ENCODE measurements at places on chromosomes 1 and 21. TPM values are rescaled to one million over a fixed set of nuclear protein-coding genes. Genes with fewer than 3 reads are reported as not detected.

The LRRIQ3 gene
- total RNA-seq, result 0.42 TPM

The AXDND1 gene
- 0.76 TPM for total RNA-seq

The ZNF697 gene
- total RNA-seq, result 17.3 TPM

The HFM1 gene
- total RNA-seq, result 6.0 TPM

The WLS gene
- total RNA-seq, result 9.5 TPM

The CD53 gene
- 0.14 TPM for total RNA-seq

The EVA1C gene
- total RNA-seq, result 3.3 TPM

The EFNA3 gene
- 17.5 TPM for total RNA-seq

The CENPF gene
- 76.7 TPM for total RNA-seq

The ATF6 gene
- total RNA-seq, result 17.8 TPM

The WNT4 gene
- total RNA-seq, result 0.33 TPM

The DISC1 gene
- total RNA-seq, result 5.6 TPM

The CNTN2 gene
- not detected for total RNA-seq

The LAMC2 gene
- total RNA-seq, result 2.0 TPM

GRCh38 chr1:205842229-205842628, 7.7 kb downstream of the PM20D1 start:
- no peak for DNase-seq

- DNase-seq, result peak; percentile 85
Observed at GRCh38 chr1:11355559-11356475, 82.8 kb downstream of the UBIAD1 start.

DNA sequence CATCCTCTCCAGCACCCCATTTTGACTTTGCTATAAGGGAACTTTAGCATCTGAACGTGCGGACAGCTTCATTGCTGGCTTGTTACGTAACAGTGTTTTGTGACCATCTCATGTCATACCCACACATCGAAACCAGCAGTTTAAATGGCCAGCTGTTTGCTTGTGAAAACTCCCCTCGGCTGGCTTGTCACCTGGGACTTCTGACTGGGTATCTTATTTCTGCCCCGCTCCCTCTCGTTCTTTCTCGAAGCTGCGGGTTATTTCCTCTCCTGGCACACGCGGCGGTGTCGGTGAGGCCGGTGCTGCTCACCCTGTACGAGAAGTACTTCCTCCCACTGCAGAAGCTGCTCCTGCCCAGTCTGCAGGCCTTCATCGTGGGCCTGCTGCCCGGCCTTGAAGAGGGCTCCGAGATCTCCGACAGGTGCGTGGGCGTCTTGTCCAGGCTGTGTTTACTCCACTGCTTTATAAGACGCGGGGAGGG, 43.5 kb downstream of the DOP1B start:
- DNase-seq, result no peak

DNA sequence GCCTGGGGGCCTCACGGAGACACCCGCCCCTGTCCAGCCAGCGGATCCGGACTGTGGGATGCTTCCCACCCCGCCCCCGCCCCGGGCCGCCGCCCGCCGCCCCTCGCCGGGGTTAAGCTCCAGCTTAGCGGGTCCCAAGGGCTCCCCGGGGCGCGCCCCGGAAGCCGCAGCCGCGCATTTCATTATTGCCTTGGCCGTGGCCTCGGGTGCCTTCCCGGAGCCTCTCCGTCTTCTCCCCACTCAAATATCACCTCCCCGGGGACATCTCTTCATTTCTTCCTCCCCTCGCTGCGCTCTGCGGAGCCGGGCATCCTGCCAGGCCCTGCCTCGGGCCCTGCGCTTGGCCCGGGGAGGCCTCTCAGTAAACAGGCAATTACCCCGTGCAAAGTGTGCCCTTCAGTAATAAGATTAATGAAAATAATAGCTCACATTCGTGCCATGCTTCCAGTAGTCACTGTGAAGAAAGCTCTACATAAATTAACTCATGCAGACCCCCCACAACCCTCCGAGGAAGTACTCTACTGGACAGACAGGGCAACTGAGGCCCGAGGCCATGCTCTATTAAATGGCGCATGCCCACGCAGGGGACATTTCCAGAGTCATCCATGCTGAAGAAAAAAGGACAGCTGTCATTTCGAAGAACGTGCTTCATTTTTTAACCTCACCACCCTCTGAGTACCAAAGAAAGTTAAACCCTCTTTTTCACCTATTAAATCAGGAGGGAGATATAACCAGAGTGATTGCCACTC, 49.9 kb upstream of the LAPTM5 start:
- no peak for DNase-seq

- DNase-seq, result no peak
Observed at GRCh38 chr1:88973520-88974137, 18.8 kb downstream of the KYAT3 start.

- DNase-seq, result no peak
Observed at GRCh38 chr1:240192851-240193250, 101.2 kb downstream of the FMN2 start.

GRCh38 chr1:230169454-230170152, 102.6 kb downstream of the GALNT2 start:
- DNase-seq, result no peak

GRCh38 chr1:13898406-13898805, 198.4 kb downstream of the PRDM2 start:
- DNase-seq, result no peak

GRCh38 chr1:199282751-199283305, 644.0 kb downstream of the PTPRC start:
- DNase-seq, result no peak

GRCh38 chr1:100448366-100448765, 89.6 kb upstream of the GPR88 start:
- DNase-seq, result no peak

GRCh38 chr1:147223740-147224615, 1.2 kb downstream of the FMO5 start:
- no peak for DNase-seq

- peak; percentile 4 for DNase-seq
Observed at GRCh38 chr21:16815243-16815642, 697.6 kb upstream of the CXADR start.

- no peak for DNase-seq
Observed at GRCh38 chr1:10253755-10254154, 43.4 kb downstream of the KIF1B start.

- no peak for DNase-seq
Observed at GRCh38 chr1:183457449-183457848, 14.8 kb upstream of the SMG7 start.

DNA sequence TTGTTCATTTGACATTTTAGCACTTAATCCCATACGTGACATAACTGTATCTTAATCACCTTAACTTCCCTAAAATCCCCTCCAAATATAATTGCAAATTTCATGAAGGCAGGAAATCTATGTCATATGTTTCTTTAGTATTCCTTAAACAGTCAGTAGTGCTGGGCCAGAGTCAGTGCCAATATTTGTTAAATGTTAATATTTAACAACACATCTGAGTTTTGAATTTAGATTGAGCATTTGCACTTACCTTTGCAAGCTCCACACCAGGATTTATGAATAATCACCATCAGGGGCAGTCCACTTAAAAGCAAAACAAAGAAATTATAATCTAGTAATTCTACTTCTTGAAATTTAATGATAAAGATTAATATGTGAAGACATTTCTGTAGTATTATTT, 5.3 kb downstream of the KTI12 start:
- no peak for DNase-seq

- DNase-seq, result no peak
Observed at GRCh38 chr1:103576065-103576464, 4.7 kb downstream of the AMY2B start.

DNA sequence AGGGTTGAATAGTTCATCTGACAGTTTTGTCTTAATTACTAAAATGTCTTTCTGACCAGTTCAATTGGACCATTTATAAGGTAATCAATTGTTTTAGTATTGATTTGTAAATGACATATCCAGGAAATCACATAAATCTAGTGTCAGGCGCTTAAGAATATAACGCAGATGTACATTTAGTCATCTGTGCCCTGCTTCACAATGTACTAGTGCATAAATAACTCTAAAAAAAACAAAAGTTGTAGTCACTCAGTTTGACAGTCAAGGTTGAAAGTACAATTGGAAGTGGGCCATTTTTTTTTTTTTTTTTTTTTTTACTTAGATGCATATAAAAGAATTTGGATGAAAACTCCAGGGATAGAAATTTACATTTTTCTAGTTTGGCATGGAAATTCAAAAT, 490.4 kb downstream of the PTPRC start:
- no peak for DNase-seq

GRCh38 chr1:204647114-204647804, 38.3 kb downstream of the LRRN2 start:
- DNase-seq, result peak; percentile 78

DNA sequence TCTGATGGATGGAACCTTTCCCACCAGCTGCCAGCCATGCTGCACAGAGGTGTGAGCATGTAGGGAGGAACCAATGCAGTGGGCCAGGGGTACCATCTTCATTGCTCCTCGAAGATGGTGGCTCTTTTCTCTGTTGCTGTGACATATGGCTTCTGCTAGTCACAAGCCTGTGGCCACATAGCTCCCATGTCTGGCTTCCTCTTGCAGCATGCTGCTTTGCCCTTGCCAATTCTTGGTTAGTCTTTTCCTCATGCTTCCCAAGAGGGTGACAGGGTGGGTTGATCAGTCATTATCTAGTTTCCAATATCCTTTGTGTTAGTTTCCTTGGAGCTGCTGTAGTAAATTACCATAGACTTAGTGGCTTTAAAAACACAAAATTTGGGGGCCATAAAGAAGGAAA, 123.4 kb downstream of the ETS2 start:
- no peak for DNase-seq

- no peak for DNase-seq
Observed at GRCh38 chr1:114113411-114114184, 40.1 kb downstream of the SYT6 start.

DNA sequence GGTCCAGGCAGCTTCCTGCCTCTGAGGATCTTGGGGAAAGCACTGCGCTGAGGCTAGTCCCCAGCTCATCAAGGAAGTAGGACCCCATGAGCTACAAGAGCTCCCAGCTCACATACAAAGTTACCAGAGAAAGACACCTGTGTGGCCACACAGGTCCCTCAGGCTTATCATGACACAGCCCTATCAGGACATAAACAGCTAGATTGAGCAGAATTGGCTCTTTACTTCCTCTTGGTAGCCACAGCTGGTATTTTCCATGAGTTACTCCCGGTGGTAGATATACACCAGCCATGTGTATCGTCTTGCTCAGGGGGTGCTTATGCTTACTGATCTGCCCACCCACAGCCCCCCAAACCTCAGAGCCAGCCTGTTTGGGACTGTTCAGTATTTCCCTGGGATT, 1.2 kb downstream of the LENEP start:
- no peak for DNase-seq

DNA sequence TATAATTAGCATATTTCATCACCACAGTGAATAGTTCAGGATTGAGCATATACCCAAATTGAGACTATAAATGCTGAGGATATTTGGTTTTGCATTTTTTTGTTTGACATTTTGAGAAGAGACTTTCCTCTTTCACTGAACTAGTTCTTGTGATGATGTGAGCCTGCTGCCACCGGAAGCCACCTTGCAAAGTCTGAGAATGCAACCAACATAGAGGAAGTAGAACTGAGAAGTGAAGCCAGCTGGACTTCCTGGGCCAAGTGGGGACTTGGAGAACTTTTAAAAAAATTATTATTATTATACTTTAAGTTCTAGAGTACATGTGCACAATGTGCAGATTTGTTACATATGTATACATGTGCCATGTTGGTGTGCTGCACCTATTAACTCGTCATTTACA, 102.3 kb downstream of the RPE65 start:
- DNase-seq, result no peak

GRCh38 chr1:99935534-99935933, 34.3 kb upstream of the SLC35A3 start:
- DNase-seq, result no peak

GRCh38 chr1:159076438-159077119, at the start of gene AIM2:
TSS of gene AIM2 (minus strand) at chr1:159076766. CDS start at chr1:159073499, 3,267 bp downstream.
- DNase-seq, result no peak

- no peak for DNase-seq
Observed at GRCh38 chr1:63116016-63116415, 206.4 kb upstream of the FOXD3 start.

GRCh38 chr1:21326861-21327344, 36.6 kb upstream of the ECE1 start:
- DNase-seq, result peak; percentile 55

- DNase-seq, result no peak
Observed at GRCh38 chr1:93442008-93442666, 5.8 kb upstream of the FNBP1L start.

- DNase-seq, result no peak
Observed at GRCh38 chr1:59687081-59687480, 127.7 kb upstream of the HOOK1 start.

GRCh38 chr1:39960431-39960958, 5.5 kb downstream of the MFSD2A start:
- no peak for DNase-seq

DNA sequence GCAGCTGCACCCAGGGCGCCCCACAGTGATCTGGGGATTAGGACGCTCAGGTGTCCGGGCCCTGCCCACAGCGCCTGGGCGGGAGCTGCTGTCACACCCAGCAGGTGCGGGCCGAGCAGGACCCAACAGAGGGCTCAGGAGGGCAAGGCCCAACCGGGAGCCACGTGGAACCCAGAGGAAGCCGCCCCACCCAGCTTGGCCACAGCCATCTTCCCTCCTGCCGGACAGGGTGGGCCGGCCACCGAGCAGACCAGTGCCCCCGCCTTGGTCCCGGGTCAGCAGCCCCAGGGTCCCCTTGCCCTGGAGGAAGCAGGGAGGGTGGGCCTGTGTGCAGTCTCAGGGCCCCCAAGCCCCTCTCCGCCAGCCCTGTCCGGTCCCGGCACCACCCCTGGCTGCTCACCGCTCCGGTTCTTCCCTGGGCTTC, 6.3 kb upstream of the TTLL10 start:
- DNase-seq, result no peak

DNA sequence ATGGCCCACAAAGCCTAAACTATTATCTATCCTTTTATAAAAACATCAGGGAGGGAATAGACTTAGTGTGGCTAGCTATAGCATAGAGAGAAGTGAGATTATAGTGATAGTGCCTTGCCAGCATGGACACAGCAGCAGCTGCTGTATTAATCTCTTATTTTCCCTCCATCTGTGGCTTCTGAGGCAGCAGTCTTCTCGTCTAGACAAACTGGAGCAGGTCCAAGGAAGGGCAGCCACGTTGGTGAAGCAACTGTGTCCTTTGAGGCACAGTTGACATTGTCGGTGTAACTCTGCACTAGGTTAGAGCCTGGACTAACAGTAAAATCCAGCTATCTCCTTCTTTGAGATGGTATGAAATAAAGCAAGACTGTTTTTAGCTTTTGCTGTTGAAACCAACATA, 131.3 kb downstream of the CACHD1 start:
- no peak for DNase-seq

- DNase-seq, result no peak
Observed at GRCh38 chr21:29056005-29056404, 17.4 kb downstream of the CCT8 start.
